ENCODE measurements at places on chromosomes 5 and 9. TPM values are rescaled to one million over a fixed set of nuclear protein-coding genes. Genes with fewer than 3 reads are reported as not detected.
A peak's percentile ranks its signal among the peaks of the same experiment; 100 is the strongest.

- H3K4me1 ChIP-seq, result no peaks in the 10 kb centered on the region
- H3K36me3 ChIP-seq, result no peaks in the 10 kb centered on the region
- no peak overlapping the region for H3K4me3 ChIP-seq
- no peak overlapping the region for H3K27ac ChIP-seq
- DNase-seq, result no peak
Measured at GRCh38 chr9:132997591-132997990, 19.1 kb downstream of the GFI1B start.

DNA sequence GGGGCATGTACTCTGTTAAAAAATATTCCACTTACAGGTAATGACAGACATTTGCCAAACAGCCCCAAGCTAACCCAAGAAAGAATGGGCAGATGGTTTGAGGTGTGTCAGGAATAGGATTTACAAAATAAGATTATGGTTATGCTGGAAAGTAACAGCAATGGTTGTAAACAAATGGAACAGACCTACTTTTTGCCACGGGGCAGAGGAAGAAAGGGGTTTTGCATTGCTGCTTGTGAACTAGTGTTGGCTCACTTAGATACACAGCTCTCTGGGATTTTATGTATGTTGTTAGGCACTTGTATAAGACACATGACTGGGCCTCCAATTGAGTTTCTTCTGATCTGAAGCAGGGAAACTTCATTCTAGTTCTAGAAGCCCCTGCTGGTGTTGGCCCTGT is 191.5 kb upstream of the GDNF start:
- no peak for DNase-seq
- H3K4me1 ChIP-seq, result no peaks in the 10 kb centered on the region
- H3K4me3 ChIP-seq, result no peak overlapping the region
- H3K27me3 ChIP-seq, result no peaks in the 10 kb centered on the region
- H3K36me3 ChIP-seq, result no peaks in the 10 kb centered on the region

GRCh38 chr5:63959177-63959982 is 2.9 kb downstream of the HTR1A start:
- no peak overlapping the region for H3K27ac ChIP-seq
- no peak overlapping the region for H3K4me3 ChIP-seq
- DNase-seq, result peak; percentile 18
- H3K36me3 ChIP-seq, result peaks cover 1% of the 10 kb centered on the region
- peaks cover 33% of the 10 kb centered on the region for H3K27me3 ChIP-seq

GRCh38 chr9:28915202-28915930 is 1342.1 kb upstream of the C9orf72 start:
- H3K4me3 ChIP-seq, result no peak overlapping the region
- no peaks in the 10 kb centered on the region for H3K27me3 ChIP-seq
- H3K27ac ChIP-seq, result no peak overlapping the region
- DNase-seq, result no peak
- no peaks in the 10 kb centered on the region for H3K36me3 ChIP-seq

DNA sequence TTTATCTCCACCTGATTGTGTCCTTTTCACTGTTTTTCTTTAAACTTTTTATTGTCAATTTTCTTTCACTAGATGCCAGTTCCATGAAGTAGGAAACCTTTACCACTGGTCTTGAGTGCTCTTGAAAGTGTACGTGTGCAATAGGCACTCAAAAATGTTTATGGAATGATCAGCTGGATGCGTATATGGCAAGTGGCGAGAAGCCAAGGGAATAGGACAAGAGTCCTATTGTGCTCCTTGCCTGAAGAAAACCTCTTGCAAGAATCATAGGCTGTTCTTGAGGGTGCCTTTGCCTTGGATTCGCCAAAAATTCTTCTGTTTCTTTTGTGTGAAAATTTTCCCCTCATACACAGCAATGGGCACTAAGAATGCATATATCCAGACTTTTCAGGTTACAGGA is 97.7 kb downstream of the GHR start:
- H3K4me3 ChIP-seq, result no peak overlapping the region
- H3K36me3 ChIP-seq, result no peaks in the 10 kb centered on the region
- H3K27ac ChIP-seq, result no peak overlapping the region
- H3K4me1 ChIP-seq, result no peaks in the 10 kb centered on the region

Gene ZNF483
- 2.5 TPM for total RNA-seq
